CD14-positive monocyte (primary cell): ENCODE measurements at places on chromosomes 5 and 9. TPM values are rescaled to one million over a fixed set of nuclear protein-coding genes. Genes with fewer than 3 reads are reported as not detected.

DNA sequence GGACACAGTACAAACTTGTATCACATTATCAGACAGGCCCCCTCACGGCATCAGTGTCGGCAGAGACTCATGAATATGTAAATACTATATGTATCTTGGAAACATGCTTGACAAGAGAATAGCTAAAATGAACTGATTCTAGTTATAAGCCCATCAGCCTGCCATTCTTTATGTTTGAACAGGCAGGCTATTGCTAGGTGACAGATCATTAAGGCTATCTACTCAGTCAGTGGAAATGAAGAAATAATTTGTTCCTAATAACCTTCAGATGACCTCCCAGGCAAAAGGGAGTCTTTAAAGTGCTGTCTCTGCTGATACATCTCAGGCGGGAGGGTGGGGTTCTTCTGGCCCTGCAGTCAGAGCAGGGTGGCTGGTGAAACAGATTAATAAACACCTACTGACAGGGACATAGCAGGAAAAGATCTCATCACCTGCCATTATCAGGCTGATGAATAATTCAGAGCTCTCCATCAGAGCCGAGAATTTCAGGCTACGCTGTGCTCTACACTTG lies 394.2 kb downstream of the RASEF start:
- DNase-seq, result no peak
- no peaks in the 10 kb centered on the region for H3K4me1 ChIP-seq
- no peaks in the 10 kb centered on the region for H3K27me3 ChIP-seq
- H3K36me3 ChIP-seq, result no peaks in the 10 kb centered on the region

The CORO2A gene
- polyA plus RNA-seq, result 3.5 TPM

The FAM153A gene
- not detected for polyA plus RNA-seq

The MYOZ3 gene
- not detected in 2 replicates for polyA plus RNA-seq

DNA sequence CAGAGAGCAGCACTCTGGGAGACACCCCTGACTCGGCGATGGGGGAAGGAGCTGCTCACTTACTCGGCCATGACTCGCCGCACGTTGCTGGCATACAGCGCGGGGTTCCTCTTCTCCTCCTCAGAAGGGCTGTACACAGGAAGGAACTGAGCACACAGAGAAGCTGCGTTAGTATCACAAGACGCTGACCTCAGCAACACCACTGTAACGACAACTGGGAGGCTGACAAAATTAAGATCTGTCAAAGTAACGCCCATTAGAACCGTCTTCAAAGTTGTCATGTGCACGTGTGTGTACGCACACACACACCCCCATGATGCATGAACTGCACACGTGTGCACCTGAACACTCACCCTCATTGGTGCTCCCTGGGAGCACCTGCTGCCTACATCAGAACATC lies 32.1 kb upstream of the SLC6A3 start:
- peaks cover 36% of the 10 kb centered on the region for H3K36me3 ChIP-seq
- no peak overlapping the region for H3K4me3 ChIP-seq
- H3K27me3 ChIP-seq, result no peaks in the 10 kb centered on the region
- DNase-seq, result peak; percentile 97
- peaks cover 61% of the 10 kb centered on the region for H3K4me1 ChIP-seq

GRCh38 chr5:153223376-153223775 lies 267.1 kb upstream of the GRIA1 start:
- no peaks in the 10 kb centered on the region for H3K4me1 ChIP-seq
- no peaks in the 10 kb centered on the region for H3K36me3 ChIP-seq
- no peak for DNase-seq
- H3K4me3 ChIP-seq, result no peak overlapping the region
- no peaks in the 10 kb centered on the region for H3K27me3 ChIP-seq
